ENCODE measurements at places on chromosomes 16 and 17.

DNA sequence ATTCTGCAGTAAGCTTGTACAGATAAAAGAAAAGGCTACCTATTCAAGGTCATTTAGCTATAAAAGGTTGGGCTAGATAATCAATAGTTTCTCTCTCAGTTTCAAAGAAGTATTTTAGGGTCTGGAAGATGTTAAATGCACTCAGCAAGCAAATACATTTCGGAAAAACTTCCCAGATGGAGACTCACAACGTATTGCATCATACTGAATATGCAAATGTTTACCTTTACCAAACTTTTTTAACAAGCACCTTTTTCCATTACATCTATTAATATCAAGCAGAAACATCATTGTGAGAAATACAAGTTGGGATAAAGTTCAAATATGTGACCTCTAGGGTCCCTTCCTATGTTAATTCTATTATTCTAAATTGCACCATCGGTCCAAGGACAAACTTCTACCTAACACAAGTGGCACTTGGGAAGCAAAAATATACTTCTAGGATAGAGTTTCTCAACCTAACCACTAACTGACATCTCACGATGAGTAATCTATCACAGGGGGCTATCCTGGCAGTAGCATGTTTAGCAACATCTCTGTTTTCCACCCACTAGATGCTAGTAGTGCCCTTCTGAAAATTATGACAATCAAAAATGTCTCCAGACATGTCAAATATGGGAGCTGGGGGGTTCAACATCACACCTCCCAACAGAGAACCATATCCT lies 14.5 kb downstream of the KANSL1 start:
- no peak for DNase-seq

DNA sequence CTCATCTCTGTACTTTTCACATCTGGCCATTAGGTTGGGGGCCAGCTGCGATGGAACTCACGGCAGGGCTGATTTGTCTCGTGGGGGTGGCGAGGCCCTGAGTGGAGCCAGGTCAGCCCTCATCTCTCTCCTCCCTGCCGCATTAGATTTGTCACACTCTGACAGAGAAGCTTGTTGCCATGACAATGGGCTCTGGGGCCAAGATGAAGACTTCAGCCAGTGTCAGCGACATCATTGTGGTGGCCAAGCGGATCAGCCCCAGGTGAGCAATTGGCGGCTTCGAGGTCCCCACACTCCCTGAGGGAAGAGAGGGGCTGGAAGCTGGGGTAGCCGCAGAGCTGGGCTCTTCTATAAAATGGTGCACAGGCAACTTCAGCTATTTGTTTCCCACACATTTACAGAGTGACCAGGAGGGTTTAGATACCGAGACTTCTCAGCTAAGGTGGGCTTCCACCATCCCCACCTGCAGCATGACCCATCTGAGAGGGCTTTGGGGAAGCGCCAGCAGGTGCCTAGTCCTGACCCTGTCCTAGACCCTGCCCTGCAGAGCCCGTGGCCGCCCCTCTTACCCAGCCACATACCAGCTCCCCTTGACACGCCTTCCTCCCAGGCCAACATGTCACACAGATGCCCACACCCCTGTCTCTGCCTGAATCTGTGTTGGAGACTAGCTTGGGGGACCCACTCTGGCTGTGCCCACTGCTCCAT lies 8.4 kb downstream of the TMEM98 start:
- DNase-seq = no peak

GRCh38 chr17:77618731-77619130 lies 339.8 kb upstream of the TNRC6C start:
- DNase-seq = no peak

DNA sequence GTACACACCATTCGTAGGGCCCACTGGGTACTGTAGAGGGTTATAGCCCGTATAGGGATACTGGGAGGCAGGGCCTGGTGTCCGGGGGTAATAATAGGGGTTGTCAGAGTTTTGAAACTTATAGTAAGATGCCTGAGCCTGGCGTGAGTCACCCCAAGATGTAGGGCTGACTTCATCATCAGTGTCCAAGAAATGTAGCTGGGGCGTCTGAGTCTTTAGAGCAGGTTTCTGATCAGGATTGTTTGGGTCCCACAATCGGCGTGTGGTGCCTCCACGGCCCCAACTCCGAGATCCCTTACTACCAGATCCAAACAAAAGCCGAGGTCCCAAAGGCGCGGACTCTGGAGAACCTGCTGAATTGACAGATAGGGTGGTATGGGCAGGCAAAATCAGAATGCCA lies 4.4 kb downstream of the SMG6 start:
- no peak for DNase-seq

DNA sequence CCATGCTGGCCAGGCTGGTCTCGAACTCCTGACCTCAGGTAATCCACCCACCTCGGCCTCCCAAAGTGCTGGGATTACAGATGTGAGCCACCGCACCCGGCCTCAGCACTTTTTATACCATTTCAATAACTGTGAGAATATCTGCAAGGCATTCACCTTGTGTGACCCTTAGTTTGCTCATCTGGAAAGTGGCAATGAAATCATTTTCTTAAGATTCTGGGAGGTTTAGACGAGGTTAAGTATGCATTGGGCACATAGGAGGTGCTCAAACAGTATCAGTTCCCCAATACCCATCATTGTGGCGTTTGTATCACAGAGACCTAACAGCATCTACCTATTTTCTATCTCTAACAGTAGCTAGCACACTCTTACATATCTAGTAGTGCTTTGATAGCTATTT lies 481.9 kb upstream of the ERCC4 start:
- DNase-seq = no peak

- DNase-seq = no peak
Observed at GRCh38 chr16:57797526-57798266, 4.6 kb downstream of the KIFC3 start.

DNA sequence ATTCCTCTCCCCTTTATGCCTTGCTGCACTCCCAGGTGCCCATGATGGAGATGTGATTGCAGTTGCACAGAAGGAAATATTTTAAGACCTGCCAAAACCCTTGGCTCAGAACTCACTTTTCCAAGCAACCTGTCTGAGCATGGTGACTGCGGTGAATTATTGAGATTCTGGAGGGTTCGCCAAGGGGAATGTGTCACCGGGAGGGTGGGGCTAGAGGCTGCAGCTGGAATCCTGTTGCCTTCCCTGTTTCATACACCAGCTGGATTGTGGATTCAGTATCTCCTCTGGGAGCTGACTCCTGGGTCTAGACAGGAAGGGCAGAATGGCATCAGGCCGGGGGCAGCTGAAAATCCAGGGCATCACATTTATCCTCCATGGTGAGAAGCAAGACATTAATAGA lies 527.2 kb downstream of the TMEM114 start:
- no peak for DNase-seq

- no peak for DNase-seq
Observed at GRCh38 chr16:10015397-10015796, 166.8 kb downstream of the GRIN2A start.

GRCh38 chr16:22374311-22375116 lies at the start of gene CDR2:
Gene CDR2, minus strand, starts transcription at chr16:22374619. Its CDS starts 310 bp downstream, at chr16:22374309.
- DNase-seq = peak; percentile 100

DNA sequence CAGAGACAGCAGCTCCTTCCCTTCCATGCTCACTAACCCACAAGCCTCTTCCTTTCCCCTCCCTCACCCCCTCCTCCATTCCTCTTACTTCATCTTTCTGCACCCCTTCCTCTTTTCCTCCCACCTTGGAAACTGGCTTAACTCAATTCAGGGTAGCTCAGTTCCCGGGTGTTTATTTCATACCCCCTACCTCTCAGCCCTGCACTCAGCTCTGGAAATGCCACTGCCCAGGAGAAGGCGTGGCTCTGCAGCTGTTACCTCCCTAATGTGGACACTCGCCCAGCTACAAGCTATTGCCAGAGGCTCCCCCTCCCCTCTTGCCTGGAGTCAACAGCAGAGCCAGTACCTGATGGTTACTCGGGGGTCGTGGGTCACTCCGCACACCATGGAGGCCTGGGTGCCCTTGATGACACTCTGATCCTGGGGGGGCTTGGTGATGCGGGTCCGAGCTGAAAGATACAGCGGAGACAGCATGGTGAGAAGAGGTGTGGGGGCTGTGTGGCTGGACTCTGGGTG lies 118.4 kb upstream of the CDC42EP4 start:
- no peak for DNase-seq

GRCh38 chr16:77793417-77793816 lies 5.1 kb downstream of the VAT1L start:
- no peak for DNase-seq

- DNase-seq = no peak
Observed at GRCh38 chr17:73901661-73902415, 257.6 kb upstream of the SDK2 start.

GRCh38 chr16:80375513-80375912 lies 165.3 kb upstream of the DYNLRB2 start:
- DNase-seq = no peak

DNA sequence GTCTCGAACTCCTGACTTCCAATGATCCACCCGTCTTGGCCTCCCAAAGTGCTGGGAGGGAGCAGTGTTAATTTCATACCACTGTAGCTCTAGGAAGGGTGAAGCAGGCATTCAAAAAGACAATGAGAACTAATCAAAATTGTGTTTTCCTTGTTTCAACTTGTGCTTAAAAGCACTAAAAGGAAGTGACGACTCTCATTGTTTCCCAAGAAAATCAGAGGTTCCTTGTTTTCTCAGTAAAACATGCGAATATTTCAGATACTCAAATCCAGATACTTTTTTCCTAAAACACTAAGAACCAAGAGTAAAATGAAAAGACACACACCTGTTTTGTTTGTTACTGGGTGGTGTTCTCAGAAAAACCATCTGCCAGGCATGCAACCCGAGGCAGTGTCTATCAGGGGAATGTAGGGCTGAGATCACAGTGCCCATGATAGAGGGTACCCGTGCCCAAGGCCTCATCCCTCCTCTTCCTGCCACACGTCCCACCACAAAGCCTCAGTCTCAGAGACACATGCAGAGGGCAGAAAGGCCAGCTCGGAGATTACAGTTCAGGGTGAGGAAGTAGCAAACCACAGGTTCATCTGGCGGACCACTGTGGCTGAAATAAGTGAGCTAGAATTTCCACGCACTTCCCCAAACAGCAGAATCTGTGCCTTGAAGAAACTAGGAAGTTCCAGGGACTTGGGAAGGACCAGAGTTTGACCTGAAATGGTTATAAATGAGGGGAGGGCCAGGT lies 33.7 kb downstream of the GINS3 start:
- DNase-seq = no peak

- DNase-seq = no peak
Observed at GRCh38 chr17:43578699-43579565, 32.8 kb upstream of the ETV4 start.

DNA sequence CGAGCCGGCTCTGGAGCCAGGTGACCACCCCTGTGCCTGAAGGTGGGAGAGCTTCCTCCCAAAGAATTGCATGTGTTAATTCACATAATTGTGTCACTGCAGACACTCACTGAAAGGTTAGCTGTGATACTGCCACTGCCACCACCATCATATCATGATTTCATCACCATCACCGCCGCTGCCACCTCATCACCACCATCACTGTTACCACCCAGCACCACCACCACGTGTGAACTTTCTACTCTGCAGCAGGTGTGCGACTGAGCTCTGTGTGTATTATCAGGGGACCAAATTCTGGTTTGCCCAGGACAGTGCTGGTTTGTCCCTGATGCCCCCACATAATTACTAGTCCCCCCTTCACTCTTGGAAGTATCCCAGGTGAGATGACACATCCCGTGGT lies 15.2 kb downstream of the BCAR1 start:
- no peak for DNase-seq

DNA sequence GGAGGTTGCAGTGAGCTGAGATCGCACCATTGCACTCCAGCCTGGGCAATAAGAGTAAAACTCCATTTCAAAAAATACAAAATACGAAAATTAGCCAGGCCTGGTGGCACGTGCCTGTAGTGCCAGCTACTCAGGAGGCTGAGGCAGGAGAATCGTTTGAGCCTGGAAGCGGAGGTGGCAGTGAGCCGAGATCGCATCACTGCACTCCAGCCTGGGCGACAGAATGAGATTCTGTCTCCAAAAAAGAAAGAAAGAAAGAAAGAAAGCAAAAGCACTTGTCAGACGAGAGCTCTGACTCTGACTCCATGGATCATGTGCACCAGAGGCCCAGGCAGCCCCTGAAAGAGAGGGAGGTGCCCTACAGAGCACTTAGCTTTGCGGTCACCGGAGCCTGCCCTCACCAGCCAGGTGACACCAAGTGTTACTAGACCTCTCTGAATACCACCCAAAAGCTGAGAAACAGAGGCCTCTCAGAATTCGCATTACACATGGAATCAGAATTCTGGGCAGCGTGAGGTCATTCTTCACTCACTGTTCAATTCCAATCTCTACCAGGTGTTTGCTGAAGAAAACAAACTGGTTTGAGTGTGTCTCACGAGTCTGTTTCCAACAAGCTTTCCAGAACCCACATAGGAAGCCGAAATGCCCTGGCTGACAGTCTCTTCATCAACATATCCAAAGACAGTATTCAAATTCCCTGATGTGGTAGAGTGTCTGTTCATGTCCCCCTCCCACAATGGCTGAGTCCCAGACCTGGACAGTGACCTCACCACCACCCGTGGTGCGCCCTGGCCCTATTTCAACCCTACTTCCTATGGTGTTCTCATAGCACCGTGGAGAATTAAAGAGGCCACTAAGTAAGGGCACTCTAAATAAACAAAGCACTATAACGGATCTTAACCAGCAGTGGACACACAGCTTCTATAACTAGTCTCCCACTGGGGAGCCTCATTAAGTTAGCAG lies 1.5 kb downstream of the FLCN start:
- DNase-seq = no peak

- DNase-seq = no peak
Observed at GRCh38 chr17:64193561-64193960, 63.6 kb upstream of the ERN1 start.

- DNase-seq = no peak
Observed at GRCh38 chr16:1821861-1822611, 4.6 kb downstream of the HAGH start.

DNA sequence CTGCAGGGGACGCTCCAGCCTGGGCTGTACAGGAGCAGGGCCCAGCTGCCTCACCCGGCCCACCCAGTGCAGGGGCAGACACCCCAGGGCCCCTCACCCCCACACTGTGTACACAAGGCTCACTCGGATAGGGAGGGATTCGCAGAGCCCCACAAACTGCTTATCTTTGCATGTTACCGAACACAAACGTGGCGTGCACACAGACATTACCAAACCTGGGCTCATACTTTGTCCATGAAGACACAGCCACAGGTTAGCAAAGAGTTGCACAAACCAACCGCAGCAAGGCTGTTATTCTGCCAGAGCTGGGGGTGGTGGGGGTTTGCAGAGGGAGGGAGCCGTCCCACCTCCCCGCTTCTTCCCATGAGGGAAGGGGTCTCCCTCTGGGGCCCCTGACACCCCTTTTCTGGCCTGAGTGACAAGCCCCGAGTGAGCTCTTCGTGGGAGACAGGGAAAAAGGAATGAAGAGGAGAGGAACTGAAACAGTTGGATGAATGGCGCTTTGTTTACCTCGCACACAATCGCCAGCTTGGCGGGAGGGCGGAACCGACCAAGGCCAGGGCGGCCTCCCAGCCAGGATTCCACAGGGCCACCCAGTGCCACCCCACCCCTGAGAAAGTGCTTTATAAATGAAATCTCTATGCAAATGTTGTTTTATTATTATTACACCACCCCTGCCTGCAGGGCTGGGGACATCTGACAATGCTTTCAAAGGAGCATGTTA lies 434 bp upstream of the CPSF4L start:
- DNase-seq = no peak
